Stimulated activated CD4-positive, alpha-beta T cell treated with anti-CD3 and anti-CD28 coated beads, Interleukin-12 subunit alpha, Interleukin-12 subunit beta, amount 100 ng/mL, for 4 hours (primary cell): ENCODE measurements at places on chromosomes 2 and 18.

DNA sequence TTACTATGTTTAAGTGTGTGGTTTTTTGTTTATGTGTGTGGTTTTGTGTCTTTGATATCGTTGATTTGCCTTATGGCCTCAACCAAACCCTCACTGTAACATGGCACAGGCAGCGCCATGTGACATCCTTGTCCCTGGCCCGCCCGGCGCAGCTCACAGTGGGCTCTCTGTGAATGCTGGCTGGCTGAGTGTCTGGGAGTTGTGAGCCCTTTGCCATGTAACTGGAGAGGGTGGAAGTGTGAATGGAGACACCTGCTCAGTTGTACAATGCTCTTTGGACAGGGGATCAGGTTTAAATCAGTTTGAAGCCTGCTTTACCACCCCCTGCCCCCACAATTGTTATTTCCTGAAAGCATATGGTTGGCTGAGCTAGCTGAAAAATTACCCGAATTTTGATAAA is 41.8 kb downstream of the TCF7L1 start:
- DNase-seq, result no peak

DNA sequence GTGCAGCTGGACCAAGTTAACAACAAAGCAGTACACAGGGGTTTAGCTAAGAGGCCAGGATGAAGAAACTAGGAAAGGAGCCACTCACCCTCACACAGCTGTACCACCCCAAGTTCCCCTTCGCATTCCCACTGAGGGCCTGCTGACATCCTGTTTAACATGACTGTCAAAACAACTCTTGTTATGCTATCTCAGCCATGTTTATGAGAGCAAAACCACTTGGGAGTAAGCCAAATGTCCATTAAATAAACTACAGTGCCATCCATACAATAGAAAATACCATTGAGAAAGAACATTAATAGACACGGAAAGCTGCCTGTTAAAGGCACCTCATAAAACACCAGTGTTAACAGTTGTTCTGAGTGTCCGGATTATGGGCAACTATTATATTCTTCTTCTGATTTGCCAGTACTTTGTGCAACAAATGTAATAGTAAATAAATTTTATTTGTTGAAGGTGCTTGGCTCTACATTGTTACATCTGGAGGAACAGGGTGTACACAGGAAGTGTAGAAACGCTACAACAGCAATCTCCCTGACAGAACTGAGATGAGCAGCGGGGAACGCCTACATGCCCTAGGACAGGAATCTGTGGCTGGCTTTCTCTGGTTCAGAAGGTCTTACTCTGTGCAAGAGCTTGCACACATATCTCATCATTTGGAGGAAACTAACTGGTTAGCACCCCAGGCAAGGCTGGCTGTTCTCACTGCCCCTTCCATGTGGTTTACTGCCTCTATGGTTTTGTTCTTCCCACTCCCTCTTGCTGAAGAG is 85.6 kb downstream of the EHD3 start:
- DNase-seq, result no peak

DNA sequence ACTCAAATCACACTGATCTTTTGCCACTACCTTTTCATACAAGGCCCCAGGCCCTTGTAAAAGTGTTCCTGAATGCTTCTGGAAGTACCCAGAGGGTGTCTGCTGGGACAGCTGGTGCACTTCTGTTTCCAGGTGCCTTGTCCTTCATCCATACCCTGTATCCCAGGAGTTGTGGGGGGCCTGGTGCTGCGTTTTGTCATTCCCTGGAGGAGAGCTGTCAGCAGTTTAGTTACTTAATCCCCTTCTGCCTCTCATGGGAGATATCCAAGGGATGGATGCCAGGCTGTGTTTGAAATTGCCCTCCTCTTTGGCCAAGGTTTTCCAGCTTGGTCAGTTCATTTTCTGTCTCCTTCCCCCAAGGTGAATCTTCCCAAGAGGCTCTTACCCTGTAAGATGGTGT is 158.3 kb downstream of the WDSUB1 start:
- DNase-seq, result no peak

GRCh38 chr2:175688243-175688642 is 313.8 kb downstream of the LNPK start:
- no peak for DNase-seq

- DNase-seq, result no peak
These were observed 117.5 kb upstream of the MEIS1 start for GRCh38 chr2:66317268-66317890.

DNA sequence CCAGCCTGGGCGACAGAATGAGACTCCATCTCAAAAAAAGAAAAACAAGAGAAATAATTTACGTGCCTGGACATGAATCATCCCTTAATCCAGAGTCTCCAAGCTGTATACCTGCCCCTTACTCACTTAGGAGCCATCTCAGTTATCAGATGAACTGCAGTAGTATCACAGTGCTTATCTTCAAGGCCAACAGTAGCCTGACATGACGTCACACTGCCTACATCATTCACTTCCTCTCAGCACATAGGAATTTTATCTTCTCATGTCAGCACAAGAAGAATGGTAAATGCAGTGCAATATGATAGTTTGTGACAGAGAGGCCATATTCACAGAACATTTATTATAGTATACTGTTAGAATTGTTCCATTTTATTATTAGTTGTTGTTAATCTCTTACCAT is 216.6 kb downstream of the SS18 start:
- DNase-seq, result no peak

GRCh38 chr18:35328868-35329267 is 15.4 kb downstream of the ZNF24 start:
- no peak for DNase-seq

DNA sequence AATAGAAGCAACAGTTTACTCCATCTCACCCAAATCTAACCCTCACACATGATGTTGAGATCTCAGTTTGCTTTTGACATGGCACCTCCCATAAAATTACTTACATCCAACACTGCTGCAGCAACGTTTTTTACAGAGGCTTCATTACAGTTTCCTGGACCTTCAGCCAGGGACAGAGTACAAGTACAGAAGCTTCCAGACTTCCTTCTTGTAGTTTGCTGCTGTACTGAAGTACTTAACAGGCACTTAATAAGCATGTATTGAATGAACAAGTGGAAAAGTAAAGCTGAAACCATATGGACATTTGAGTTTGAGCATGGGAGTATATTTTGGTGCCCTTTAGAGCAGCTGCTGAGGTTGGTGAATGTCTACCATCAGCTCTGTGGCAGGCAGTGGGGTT is 514.2 kb downstream of the PTPRM start:
- no peak for DNase-seq

DNA sequence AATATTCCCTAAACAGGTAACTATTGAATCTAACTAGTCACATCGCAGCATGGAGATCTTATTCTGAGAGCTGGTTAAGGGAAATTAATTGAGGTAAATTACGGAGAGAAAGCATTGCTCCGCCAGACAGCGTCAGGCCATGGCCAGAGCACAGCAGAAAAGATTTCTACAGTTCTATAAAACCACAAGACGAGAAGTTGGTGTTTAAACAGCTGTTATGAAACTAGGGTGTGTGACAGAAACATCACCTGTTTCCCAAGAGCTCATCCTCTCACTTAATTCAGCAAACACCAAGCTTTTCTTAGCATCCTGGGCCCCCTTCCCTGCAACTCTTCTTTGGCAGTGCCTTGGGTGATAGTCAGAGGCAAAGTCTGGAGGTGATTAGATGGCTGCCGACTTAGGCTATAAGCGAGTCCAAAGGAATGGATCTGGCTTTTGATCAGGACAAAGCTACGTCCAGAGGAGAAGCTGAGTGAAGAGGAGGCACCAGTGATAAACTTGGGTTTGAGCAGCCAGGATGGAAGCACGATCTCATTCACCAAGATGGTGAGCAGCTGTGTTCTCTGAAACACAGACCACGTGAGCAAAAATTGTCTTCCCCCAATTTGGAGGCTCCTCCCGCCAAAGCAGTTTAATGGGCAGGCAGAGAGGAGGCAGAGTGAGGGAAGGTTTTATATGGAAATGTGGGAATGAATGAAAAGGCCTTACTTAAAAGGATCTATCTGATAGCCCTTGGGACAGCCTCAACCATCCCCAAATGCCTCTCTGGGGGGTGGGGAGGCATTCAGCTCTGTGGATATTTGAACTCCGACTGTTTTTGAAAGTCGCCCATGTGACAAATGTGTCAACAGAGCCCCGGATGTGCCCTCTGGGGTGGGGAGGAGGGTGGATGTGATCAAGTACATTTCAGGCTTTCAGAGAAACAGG is 57.8 kb downstream of the PKDCC start:
- DNase-seq, result peak; percentile 47

- DNase-seq, result no peak
These were observed 376.3 kb upstream of the MYT1L start for GRCh38 chr2:2707206-2707991.

GRCh38 chr2:221596192-221596591 is 24.1 kb upstream of the EPHA4 start:
- no peak for DNase-seq

DNA sequence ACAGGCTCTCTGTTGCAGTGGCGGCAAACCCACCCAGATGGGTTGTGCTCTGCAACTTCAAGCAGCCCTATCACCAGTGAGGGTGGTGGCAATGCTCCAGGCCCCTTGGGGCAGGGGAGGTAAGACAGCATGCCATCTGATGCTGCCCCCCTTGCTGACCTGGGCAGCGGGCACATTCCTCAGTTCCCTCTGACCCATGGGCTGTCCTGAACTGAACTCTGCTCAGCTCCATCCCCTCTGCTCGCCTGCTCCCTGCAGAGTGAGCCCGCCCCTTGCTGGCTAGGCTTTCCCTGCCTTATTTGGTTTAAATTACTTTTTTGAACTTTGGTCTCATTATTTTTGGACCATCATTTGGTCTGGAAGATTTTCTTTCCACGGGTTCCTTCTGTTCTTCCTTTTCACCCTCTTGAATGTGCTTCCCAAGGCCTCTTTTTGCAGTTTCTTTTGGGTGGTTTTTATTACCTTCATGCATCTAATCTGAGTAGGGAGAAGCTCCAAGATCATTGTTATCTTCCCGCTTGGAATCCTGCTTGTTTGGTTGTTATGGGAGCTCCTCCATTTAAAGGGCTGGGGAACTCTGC is 565.4 kb downstream of the TNS1 start:
- DNase-seq, result no peak

- DNase-seq, result no peak
These were observed 146.6 kb downstream of the MEIS1 start for GRCh38 chr2:66581339-66582103.

DNA sequence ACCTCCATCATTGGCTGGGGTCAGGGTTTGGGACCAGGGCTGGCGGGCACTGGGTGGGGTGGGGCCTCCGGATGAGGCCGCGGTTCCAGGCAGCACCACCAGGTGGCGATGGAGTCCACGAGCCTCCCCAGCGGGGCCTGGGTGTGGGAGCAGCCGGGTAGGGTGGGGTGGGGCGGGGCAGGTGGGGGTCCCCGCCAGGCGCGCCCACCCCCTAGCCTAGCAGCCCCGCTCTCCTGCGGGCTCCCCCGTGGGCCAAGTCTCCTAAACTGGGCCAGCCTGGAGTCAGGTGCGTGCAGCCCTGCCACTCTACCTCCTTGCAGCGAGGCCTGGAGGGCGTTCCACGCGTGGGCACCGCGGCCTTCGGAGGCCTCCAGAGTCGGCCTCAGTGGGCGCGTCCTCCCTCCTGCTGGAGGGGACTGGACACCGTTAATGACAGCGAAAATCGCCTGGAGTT is 187.5 kb downstream of the TWIST2 start:
- DNase-seq, result peak; percentile 67

GRCh38 chr18:25061395-25061794 is 290.6 kb downstream of the ZNF521 start:
- DNase-seq, result no peak

DNA sequence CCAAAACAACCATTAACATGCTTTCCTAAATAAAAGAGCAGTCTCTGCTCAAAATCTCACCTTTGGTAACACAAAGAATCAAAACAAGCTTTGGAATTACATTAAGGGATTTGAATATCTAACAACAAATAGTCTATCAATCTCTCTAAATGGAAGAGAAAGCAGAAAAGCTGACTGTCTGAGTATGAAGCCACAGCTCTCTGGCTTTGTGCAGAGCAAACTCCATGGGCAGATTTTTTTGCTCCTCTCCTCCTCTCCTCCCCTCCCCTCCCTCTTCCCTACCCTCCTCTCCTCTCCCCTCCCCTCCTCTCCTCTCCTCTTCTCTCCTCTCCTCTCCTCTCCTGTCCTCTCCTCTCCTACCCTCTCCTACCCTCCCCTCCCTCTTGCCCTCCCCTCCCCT is 329.5 kb upstream of the ETAA1 start:
- no peak for DNase-seq

DNA sequence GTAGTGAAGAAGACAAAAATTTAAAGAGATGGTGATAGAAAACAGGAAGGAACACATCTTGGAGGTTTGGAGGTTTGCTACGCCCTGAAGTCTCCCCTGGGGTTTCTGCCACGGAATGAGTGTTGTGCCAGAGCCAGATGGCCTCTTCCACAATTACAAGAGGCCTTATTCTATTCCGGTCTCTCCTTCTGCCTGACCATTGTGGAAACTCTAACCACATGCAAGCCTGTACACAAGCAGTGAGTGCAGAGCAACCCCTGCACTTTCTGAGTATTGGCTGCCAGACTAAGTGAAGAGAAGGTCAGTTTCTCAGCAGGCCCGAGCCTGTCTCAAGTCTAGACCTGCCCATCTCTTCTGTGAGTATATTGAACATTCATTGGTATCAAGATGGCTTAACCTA is 22.7 kb upstream of the MYO1B start:
- no peak for DNase-seq

- DNase-seq, result no peak
These were observed 154.2 kb upstream of the CCDC195 start for GRCh38 chr2:224870341-224870740.
